ENCODE measurements at places on chromosomes 12 and 14.

- no peak for DNase-seq
Measured at GRCh38 chr14:53526200-53526599, 373.1 kb upstream of the DDHD1 start.

- no peak for DNase-seq
Measured at GRCh38 chr14:56081139-56081538, 37.1 kb upstream of the PELI2 start.

GRCh38 chr12:129997239-129997638, 93.4 kb upstream of the TMEM132D start:
- DNase-seq = no peak

DNA sequence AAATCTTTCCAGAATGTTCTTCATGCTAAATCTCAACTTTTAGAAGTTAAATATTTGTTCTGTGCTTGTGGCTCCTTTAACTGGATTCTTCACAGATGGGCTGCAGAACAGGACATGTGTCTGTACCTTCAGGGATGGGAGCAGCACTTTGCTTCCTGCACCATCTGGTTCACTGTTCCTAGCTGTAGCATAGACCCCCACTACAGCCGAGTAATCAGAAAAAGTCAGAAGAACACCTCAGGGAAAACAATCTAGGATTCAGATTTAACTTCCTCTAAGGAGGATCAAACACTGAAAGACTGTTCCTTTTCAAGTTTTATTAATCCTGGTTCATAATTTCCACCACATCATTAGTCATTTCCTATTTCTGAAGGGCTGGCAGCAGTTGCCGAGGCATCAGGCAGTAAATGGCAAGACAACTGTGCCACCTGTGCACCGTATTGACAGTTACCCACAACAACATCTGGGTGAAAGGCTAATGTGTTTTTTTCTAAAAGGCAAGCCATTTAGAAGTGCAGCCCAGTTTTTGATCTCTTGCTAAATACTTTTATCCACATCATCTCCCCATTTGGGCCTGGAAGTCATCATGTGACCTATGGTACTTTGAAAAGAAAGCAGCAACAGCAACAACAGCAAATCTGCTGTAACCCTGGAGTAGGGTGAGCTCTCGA, 212.8 kb upstream of the BMP4 start:
- DNase-seq = no peak

DNA sequence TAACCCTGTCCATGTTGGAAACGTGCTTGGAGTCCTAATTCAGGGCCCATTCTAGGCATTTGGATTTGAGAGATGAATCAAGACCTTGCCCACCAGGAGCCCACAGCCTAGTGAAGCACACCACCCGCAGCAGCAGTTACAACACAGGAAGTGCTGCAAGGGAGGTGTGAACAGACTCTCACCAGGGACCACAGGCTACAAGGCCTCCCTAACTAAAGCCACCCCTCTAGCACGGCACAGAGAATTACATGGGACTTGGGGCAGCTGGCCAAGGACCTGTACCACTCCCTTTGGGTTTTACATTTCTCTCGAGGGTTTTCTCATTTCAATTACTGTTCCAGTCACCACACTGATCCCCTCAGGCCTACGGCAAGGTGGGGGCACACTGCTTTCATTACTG, 49.5 kb upstream of the FOXN3 start:
- no peak for DNase-seq

DNA sequence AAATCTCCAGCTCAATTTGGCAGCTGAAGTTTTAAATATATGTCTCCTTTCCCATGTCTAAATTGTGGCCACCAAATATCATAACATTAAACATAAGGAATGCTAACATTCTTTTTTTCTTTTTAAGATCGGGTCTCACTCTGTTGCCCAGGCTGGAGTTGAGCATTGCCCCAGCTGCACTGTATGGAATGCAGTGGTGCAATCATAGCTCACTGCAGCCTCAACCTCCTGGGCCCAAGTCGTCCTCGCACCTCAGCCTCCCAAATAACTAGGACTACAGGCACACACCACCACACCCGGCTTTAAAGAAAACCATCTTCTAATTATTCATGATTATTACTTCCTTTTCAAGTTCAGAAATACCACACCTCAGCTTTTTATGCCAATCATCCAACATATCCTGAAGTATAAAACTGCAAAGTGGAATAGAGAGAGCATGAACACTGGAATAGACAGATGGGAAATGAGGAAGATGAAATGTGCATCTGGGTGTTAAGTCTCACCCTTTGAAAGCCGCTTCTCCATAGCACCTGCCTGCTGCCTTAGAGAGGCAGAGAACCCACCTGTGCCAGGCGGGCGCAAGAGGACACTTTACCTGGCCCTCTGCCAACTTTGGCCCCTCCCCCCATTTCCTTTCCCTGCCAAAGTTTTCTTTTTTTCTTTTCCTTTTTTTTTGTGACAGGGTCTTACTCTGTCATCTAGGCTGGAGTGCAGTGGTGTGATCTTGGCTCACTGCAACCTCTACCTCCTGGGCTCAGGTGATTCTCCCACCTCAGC, 2.8 kb upstream of the EML1 start:
- no peak for DNase-seq

DNA sequence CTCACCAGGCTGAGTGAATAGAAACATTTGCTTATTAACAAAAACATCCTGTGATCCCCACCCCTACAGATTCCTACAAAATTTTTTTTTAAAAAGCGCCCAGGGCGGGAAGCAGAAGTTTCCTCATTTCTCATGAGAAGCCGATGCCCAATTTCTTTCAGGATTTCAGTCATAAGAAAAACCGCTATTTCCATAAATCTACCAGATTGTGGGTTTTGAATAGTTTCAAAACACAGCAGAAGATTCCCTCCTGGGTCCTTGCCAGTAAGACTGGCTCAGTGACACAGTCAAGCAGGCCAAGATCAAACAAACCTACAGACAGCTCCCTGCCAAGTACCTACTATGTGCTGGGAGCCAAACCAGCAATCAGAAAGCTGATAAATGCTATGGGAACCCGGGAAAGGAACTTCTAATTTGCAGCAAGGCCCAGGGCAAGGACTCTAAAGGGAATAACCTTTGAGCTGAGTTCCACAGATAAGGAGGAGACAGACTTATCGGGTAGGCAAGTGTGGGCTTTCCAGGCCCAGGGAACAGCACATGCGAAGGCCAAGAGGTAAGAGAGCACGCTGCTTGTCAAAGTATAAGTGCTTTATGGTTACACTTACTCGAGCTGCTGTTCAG, 68.7 kb downstream of the CCDC88C start:
- no peak for DNase-seq

- no peak for DNase-seq
Measured at GRCh38 chr12:98803468-98804209, 158.5 kb downstream of the APAF1 start.

GRCh38 chr12:47602949-47603558, 102.8 kb downstream of the RPAP3 start:
- no peak for DNase-seq

- DNase-seq = no peak
Measured at GRCh38 chr14:75514673-75515628, 7.3 kb upstream of the BATF start.

Measured in HAP-1 (cell line).